Stimulated activated CD4-positive, alpha-beta T cell treated with anti-CD3 and anti-CD28 coated beads, TNF-alpha, amount 100 ng/mL, for 4 hours (primary cell): ENCODE measurements at places on chromosomes 2 and 18.

DNA sequence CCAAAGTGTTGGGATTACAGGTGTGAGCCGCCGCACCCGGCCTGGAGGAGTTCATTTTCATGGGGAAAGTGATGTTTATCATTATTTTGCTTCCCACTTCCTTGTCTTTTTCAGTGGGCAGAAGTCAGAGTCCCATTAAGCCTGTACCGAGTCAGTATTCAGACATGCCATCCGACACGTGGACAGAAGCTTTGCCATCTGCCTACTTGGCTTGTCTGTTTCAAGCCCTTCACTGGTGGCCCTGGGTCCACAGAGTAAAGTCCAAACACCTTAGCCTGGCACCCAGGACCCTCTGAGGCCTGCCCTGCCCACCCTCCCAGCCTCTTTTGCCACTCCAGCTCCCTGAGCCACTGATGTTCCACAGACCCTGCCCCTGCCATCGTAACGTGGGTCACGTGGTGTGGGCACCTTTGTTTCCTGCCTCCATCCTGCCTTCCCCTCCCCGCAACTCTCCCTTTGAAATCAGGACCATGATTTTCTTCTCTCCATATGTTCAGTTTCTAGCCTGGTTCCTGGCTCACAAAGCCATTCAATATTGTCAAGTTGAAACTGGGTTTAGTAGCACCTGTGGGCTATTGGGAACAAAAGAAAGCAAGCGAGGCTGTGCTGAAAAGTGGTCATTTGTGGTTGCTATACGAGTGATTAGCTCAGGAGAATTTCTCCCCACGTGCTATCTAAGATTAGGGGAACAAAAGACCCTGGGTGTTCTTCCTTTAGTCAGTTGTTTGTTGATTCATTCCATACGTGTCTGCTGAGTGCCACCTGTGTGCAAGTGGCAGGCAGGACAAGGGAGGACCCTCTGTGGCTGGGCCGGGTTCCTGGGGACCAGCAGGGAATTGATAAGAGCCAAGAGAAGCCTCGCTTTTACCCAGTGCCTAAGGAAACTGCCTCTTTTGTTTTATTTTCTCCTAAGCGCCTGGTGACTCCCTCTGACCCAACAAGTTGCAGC, 5.1 kb upstream of the ODC1 start:
- DNase-seq = no peak

DNA sequence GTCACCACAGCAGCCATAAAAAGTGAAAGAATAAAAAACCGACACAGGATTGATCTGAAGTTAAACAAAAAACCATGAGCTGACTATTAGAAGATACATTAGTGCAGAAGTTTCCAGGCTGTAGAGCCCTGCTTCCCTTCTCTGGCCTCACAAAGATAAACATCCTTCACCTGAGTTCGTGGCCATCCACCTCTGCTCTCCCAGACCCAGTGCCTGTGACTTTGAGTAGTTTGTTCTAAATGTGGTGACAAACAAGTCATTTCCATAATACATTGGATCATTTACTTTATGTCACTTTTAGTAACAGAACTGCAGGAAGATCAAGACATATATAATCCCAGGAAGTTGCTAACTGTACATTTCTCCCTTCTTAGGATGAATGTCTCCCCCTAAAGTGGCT, 241.9 kb upstream of the MAP2 start:
- DNase-seq = no peak

GRCh38 chr2:168210216-168210894, 37.0 kb downstream of the STK39 start:
- no peak for DNase-seq

DNA sequence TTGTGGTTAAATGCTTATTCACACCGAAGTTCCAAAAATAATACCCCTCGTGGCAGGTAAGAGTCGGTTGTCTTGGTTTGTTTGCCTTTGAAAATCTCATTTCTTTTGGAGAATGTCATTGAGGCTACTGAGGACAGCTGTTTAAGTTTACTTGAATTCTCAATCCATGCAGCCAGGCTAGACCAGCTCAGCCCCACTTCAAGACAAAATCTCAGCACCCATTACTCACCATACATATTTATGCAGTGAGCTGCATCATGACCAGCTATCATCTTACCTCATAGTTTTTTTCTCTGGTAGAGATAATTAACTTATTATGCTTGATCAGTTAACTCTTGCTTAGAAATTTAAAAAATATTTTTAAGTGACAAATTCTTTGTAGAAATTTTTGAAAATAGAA, 115.9 kb downstream of the HAUS1 start:
- DNase-seq = no peak

GRCh38 chr2:10922307-10923007, 10.7 kb downstream of the KCNF1 start:
- DNase-seq = no peak
